ENCODE measurements at places on chromosomes 4 and X.

- no peak for DNase-seq
These were observed 810 bp downstream of the SPRY1 start for GRCh38 chr4:123397144-123398065.

DNA sequence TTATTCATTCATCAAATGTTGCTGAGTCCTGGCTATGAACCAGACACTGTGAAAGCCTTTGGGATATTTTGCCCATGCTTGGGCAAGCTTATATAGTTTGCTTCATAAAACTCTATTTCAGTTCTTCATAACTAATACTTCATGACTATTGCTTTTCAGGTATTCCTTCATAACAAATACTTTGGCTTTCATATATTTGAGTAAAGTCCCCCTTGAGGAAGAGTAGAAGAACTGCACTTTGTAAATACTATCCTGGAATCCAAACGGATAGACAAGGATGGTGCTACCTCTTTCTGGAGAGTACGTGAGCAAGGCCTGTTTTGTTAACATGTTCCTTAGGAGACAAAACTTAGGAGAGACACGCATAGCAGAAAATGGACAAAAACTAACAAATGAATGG, 1.7 kb upstream of the AFP start:
- no peak for DNase-seq

- DNase-seq, result no peak
These were observed 978 bp downstream of the HS6ST2 start for GRCh38 chrX:132957211-132958090.

GRCh38 chrX:9062641-9063040, 28.7 kb upstream of the FAM9B start:
- no peak for DNase-seq

GRCh38 chrX:150649096-150649870, 43.9 kb upstream of the MTMR1 start:
- no peak for DNase-seq

GRCh38 chr4:104217526-104217925, 277.2 kb downstream of the CXXC4 start:
- DNase-seq, result no peak

- no peak for DNase-seq
These were observed 1.2 kb downstream of the TCEANC start for GRCh38 chrX:13654116-13654515.

GRCh38 chrX:19198473-19198872, 76.2 kb upstream of the ADGRG2 start:
- no peak for DNase-seq

- no peak for DNase-seq
These were observed 406.8 kb downstream of the STIM2 start for GRCh38 chr4:27267339-27267969.

DNA sequence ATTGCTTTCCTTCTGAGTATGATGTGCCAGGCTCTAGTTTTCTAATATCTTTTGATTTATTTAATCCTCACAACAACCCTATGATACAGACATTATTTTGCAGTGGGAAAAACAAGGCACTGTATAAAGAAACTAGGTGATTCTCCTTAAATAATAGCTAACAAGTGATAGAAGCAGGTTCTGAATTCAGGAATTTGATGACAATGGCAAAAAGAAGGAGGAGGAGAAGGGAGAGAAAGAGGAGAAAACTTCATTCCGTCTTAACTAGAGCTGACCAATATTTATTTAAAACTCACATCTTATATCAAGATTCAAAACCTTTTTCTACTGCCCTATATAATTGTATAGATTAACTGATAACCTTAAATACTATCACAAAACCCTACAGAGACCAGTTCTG, 1477.1 kb upstream of the PCDH7 start:
- DNase-seq, result no peak

DNA sequence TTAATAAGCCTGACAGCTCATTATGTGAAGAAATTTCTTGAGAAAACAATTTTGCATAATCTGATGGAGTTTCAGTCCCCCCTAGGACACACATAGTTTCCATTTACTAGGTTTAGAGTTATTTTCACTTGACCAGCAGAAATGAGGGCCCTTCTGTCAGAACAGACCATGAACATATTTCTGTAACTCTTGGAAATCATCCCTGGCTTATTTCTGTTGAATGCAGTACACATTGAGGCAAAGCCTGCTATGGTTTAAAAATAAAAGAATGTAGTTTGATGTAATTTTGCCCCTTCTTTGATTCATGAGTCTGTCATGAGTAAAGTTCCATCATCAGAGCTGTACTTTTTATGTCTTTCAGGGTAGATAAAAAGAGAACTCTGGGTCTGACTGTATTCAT, 104.6 kb upstream of the ETNPPL start:
- no peak for DNase-seq

- no peak for DNase-seq
These were observed 75.0 kb downstream of the STK32B start for GRCh38 chr4:5126231-5126630.

DNA sequence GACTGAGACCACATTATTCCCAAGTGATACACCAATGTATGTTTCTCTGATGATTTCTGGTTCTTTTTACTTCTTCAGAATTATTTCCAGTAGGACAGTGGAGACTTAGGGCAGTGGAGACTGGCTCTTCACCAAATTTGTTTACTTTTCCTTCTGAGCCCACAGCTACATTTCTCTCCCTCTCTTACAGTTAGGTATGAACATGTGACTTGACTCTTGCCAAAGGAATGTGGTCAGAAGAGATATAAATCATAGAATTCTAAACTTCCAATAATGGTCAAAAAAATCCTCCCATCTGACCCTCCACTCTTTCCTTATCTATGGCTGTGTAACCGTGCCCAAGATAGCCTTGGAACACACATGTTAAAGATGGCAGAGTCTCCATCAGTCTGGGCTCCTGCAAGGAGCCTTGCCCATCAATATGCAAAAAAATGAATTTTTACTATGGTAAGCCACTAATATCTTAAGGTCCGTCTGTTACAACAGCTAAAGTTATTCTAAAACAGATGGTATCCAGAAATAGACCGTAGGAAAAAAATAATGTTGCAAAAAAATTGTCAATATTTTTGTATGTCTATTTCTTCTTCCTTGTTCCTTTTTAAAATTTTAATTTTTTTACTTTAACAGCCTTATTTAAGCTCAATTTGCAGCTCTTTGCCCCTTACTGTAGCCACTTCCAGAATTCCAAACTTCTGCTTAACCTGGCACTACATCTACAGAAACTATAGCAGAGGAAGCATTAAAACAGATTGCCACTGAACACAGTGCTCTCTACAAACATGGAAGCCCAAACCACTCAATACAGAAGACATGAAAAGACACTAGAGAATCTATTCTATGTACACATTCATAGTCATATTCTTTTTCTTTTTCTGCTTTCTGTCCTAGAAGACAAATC, 260.7 kb downstream of the COL25A1 start:
- DNase-seq, result no peak

Data from iPS DF 19.7 (cell line).